ENCODE measurements at places on chromosomes 5 and 9. TPM values are rescaled to one million over a fixed set of nuclear protein-coding genes. Genes with fewer than 3 reads are reported as not detected.

ENC1 gene
- total RNA-seq = 389 TPM

PPIC gene
- 51.9 TPM for total RNA-seq

DNA sequence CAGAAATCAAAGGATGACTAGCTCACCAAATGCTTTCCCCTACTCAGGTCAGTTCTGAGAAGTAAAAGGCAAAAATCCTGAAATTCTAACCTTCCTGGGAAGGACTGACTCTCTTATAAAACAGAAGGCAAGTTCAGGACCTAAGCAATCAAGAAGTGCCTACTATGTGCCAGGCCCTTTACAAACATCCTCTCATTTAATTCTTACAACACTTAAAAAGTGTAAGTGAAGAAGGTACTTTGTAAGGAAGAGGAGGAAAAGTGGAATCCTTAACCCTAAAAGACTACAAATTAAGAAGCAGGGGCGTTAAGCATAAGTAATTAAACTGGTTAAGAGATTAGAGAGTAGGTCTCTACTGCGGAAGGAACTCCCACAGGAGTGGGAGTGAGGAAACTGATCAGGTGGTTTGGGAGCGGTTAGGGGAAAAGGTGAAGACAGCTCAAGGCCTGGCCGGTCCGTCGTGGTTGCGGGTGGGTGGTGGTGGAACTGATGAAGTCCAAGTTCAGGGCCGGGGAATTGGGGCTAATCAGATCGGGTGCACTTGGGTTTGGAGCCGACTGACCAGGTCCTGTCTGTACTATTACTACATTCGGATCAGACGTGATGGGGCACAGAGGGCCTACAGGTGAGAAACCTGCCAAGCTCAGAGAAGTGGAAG, 839 bp downstream of the MED27 start:
- DNase-seq = no peak

GRCh38 chr5:56055859-56056258, 61.1 kb upstream of the IL6ST start:
- no peak for DNase-seq

OTP gene
- total RNA-seq = 0.17 TPM

- no peak for DNase-seq
Observed at GRCh38 chr9:82090046-82090445, 101.5 kb downstream of the SPATA31D1 start.

- DNase-seq = no peak
Observed at GRCh38 chr9:101485924-101486692, 47.5 kb upstream of the RNF20 start.

SKP1 gene
- total RNA-seq = 399 TPM

TNFSF15 gene
- total RNA-seq = 10.3 TPM

DNA sequence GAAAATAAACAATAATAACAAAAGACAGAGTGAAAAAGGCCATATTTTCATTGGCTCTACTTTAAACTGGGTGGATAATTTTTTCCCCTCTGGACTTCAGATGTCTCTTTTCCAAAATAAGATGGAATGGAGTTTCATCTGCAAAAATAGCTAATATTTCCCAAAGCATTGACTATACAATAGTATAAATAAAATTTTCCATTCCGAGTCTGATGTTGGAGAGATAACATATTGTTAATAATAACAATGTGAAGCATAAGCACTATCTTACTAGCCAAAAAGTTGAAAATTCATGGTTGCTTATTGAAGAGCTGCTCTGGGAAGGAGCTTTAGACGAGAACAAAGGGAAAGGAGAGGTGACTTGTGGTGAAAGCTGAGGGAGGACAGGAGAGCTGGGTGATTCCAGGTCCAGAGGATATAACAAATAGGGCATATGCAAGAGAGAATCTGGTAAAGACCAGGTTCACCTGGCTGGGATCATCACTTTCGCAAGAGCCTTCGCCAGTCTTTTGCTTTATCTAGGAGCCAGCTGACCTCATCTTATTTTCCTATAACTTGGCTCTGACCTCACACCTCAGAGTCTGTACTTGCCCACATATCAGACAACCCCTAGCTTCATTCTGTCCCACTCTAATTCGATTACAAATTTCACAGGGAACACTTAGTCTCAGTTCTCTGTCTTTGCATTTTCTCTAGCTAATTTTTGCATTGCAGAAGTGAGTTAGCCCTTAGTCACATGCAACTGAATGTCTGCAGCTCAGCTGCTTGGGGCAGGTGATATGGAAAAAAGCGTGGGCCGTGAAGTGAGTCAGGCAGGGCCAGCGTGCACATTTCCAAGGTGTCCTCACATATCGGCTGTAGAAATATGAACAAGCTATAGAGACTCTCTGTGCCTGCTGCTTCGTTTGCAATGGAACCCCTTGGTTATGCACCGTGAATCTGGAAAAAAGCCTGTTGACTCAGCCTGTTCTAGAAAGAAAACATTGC, 7.6 kb upstream of the ZNF474 start:
- peak; percentile 84 for DNase-seq

DNA sequence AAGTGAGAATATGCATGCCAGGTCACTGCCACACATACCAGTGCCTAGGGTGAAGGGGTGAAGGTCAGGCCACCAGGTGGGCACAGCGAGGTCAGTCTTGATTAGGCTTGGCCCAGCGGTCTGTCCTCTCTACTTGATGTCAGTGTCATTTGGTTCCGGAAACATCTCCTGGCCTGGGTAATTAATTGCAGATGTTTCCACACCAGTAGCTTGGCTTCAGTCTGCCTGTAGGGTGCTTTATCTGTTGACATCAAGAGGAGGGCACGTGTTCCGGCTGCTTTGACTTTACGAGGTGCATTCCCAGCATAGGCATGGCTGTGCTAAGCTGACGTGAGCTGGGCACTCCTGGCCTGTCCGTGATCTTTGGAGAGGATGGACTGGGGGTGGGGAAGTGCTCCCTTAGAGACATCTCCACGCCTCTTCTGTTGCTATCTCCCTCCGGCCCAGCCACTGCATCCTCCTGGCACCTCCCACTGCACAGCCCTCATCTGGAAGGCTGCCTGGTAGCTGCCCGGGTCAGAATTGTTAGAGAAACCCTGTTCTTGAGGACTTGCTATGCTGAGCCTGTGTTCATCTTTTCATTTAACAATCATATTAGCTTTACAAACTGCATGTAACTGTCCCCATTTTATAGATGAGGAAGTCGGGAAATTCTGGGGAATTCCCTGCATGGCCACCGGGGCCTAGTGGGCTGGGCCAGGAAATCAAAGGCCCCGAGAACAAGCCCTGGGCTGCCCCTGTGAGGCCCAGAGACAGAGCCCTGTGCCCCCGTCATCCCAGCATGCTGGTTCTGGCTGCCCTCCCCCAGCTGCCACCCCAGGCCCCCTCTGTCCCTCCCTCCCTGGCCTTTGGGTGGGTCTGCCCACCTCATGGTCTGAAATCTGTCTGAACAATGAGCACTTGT, 29.1 kb downstream of the JADE2 start:
- DNase-seq = peak; percentile 84

OR1L6 gene
- not detected for total RNA-seq

SLC45A2 gene
- 0.82 TPM for total RNA-seq

LCN1 gene
- not detected for total RNA-seq

DNA sequence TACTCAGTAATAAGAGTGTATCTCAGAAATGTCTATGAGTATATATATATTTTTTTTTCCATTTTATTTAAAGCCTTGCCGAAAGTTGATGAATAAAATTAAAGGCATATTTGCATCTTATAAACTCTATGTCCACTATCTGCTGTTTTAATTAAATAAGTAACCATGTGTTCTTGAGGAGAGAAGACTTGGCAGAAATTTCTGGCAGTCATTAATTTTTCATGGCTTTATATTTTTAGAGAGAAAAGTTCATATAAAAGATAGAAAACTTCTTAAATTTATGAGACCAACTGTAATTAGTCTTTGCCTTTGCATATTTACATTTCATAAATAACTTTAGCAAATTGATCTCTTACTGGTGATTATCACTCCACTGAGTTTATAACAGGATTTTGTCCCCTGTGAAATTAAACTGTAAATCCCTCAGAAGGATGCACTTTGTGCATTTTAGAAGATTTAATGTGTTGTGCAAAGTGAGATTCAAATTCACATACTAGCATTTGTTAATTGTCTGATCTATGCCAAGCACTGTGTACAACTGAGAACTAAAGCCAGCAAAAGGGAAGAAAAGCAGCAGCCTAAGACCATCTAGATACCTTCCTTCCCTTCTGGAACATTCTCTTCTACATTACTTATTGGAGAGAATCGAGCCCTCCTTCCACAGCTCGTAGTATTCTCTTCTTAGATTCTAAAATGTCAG, 108.7 kb downstream of the SNCAIP start:
- DNase-seq = no peak

DNA sequence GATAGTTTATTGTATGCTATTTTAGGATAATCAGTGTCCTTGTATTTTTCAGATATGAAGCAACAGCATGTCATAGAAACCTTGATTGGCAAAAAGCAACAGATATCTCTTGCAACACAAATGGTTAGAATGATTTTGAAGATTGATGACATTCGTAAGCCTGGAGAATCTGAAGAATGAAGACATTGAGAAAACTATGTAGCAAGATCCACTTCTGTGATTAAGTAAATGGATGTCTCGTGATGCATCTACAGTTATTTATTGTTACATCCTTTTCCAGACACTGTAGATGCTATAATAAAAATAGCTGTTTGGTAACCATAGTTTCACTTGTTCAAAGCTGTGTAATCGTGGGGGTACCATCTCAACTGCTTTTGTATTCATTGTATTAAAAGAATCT, 14.5 kb downstream of the CCT5 start:
- DNase-seq = no peak

UBTD2 gene
- 34.2 TPM for total RNA-seq

DNA sequence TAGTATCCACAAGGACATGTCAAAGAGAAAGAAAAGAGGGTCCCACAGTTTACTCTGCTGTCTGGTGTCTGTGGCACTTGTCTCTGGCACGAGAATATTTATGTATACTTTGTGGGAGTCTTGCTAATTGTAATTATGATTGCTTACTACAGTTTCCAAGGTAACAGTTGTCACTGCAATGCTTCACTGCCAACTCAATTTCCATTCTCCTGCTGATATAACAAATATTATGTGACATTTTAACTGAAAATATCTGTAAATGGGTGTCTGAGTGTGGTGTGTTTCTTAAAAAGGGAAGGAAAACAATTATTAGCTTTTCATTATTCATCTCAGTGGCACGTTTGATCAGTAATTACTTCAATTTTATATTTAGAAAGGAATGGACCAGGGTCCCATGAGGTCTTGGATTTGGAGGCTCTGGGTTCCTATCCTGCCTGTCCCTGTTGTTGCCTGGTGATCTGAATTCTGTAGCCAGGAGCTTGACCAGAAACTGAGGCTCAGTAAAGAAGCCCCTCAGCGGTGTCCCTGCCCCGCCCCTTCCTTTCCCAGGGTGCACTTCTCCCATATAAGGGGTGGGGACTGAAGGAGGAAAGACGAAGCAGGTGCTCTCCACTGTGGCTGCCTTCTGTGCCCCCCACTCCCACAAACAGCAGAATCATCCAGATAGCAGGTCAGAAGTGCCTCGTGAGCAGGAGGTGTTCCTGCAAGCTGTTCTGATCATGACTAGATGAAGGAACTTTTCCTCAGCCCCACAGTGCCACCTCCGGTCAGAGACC, 137.3 kb upstream of the KIF2A start:
- DNase-seq = no peak

GRCh38 chr5:172110260-172110815, 77.7 kb downstream of the STK10 start:
- DNase-seq = no peak

- DNase-seq = no peak
Observed at GRCh38 chr9:92973700-92974099, 26.4 kb downstream of the FGD3 start.

TMEFF1 gene
- total RNA-seq = 14.8 TPM

DNA sequence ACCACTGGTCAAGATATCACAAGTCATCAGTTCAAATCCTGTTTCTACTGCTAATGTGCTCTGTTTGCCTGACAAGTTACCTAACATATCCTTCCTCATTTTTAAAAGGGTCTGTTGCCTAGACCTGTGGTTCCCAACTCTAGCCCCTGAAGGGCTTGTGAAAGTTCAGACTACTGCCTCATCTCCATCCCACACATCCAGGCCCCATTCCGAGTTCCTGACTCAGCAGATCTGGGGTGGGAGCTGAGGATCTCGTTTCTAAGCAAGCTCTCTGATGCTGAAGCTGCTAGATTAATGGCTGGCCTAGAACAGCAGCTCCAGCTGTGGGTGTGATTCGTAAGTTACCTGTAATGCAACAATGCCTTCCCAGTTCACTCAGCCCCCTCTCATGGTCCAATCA, 32.5 kb downstream of the S1PR3 start:
- DNase-seq = no peak

TMEM252 gene
- not detected for total RNA-seq

PROB1 gene
- 0.60 TPM for total RNA-seq

DNA sequence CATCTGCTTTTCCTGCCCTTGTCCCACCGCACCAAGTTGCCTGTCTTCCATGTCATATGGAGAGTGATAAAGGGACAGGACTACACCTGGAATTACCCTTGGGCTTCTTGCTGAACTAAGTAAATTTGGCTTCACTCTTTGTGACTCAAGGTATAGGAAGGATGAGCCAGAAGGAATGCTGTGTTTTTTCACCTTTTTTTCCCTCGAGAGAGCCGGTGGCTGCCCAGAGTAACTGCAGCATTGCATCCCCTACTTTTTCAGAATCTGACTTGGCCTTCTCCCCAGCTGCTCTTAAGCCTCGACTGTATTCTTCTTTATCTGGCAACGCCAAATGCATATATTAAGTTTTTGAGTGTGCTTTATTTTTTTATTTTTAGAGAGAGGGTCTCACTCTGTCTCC, 38.4 kb downstream of the RCL1 start:
- DNase-seq = no peak

GRCh38 chr9:131449276-131449675, 53.4 kb upstream of the POMT1 start:
- DNase-seq = no peak

GRCh38 chr9:97705354-97705950, 8.3 kb upstream of the XPA start:
- peak; percentile 74 for DNase-seq

GRCh38 chr9:70324963-70325362, 66.2 kb downstream of the SMC5 start:
- DNase-seq = peak; percentile 19

- no peak for DNase-seq
Observed at GRCh38 chr5:38274370-38274769, 16.0 kb downstream of the EGFLAM start.

DNA sequence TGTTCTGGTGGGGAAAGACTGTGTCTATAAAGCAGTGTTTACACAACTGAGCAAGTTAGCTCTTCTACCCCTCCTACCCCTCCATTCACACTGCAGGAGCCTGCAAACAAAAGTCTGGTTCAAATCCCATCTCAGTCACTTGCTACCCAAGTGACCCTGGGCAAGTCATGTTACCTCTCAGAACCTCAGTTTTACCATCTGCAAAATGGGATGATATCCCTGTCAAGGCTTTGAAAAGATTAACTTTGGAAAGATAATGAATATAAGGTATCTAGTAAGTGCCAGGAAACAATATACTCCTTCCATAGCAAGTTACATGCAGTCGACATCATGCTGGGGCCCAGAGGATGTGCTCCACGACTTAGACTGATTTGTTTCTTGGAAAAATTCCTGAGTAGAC, 161.5 kb downstream of the SEC61B start:
- no peak for DNase-seq

- DNase-seq = peak; percentile 74
Observed at GRCh38 chr5:167442922-167443321, 848.5 kb upstream of the WWC1 start.
